Naive thymus-derived CD8-positive, alpha-beta T cell (primary cell): ENCODE measurements at places on chromosomes 2 and 18. TPM values are rescaled to one million over a fixed set of nuclear protein-coding genes. Genes with fewer than 3 reads are reported as not detected.

GRCh38 chr2:71706836-71707235 is 253.5 kb downstream of the DYSF start:
- no peak for DNase-seq

GRCh38 chr2:106983305-106983704 is 97.3 kb upstream of the ST6GAL2 start:
- no peak for DNase-seq

GRCh38 chr2:167478196-167478595 is 589.9 kb downstream of the XIRP2 start:
- no peak for DNase-seq

DNA sequence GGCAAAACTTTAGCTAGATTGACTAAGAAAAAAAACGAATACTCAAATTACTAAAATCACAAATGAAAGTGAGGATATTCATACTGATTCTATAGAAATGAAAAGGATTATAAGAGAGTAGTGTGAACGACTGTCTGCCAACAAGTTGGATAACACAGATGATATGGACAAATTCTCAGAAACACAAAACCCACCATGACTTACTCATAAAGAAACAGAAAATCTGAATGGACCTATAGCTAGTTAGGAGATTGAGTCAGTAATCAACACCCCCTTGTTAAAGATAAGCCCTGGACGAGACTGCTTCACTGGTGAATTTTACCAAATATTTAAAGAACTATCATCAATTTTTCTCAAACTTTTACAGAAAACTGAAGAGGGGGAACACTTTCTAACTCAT is 108.8 kb upstream of the TMEM200C start:
- DNase-seq = no peak

Gene UGT1A6
- not detected for total RNA-seq

Gene PARD6G
- total RNA-seq = 0.25 TPM

Gene MATN3
- not detected for total RNA-seq

- DNase-seq = no peak
These were observed 126.8 kb downstream of the ACOXL start for GRCh38 chr2:110858993-110859701.

DNA sequence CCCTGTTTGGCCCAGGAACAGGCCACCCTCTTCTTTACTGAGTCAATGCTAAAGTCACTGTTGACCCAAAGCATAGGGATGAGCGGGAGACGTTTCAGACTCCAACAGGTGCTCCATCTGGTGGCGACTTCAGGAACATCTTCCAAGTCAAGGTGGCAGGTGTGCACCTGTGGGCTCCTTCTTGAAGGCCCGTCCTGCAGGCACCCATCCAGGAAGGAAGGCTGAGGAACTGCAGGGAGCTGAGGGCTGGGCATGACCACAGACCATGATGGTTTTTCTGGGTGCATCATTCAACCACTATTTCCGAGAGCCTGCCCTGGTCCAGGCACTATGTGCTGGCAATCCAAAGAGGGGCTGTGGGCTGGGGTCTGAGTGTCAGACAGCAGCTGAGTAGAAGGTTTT is 142.8 kb downstream of the NDUFA10 start:
- DNase-seq = peak; percentile 21

- no peak for DNase-seq
These were observed 33.9 kb upstream of the GALNT3 start for GRCh38 chr2:165827921-165828276.

Gene GKN2
- not detected for total RNA-seq

GRCh38 chr18:25109484-25109883 is 242.5 kb downstream of the ZNF521 start:
- no peak for DNase-seq

Gene ZNF512
- 73.5 TPM for total RNA-seq

Gene FMNL2
- 0.78 TPM for total RNA-seq

- DNase-seq = no peak
These were observed 335.6 kb downstream of the EIPR1 start for GRCh38 chr2:3041841-3042600.

- no peak for DNase-seq
These were observed 242.0 kb downstream of the CALCRL start for GRCh38 chr2:187206071-187206470.

Gene GPAT2
- 9.9 TPM for total RNA-seq

GRCh38 chr2:119407430-119408220 is 24.0 kb upstream of the TMEM37 start:
- DNase-seq = no peak

Gene STAT1
- 62.8 TPM for total RNA-seq

DNA sequence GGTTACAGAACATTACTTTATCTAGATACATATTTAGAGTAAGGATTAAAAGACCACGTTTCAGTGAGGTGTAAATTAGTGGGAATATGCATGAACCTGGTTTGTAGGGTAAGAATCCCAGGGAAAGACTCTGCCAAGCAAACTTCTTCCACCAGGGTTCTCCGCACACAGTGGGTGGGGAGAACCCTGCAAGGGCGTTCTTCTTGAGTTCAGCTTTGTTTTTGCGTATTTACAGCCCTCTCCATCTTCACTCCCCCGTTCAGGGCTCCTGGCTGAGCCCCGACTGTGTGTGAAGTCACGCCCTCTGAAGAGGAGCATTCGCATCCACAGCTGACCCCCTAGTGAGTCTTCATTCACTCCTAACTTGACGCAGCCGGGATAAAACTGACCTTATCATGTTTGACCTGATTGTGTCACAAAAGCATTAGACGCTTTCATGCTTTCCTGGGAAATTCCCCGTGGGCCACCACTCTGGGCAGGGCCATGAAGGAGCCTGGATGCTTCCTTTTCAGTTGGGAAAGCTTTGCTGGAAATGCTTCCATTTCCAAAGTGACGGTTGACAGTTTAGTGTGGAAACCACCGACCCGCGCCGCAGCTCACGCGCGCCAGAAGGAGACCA is 1.0 kb downstream of the ALKAL2 start:
- no peak for DNase-seq

DNA sequence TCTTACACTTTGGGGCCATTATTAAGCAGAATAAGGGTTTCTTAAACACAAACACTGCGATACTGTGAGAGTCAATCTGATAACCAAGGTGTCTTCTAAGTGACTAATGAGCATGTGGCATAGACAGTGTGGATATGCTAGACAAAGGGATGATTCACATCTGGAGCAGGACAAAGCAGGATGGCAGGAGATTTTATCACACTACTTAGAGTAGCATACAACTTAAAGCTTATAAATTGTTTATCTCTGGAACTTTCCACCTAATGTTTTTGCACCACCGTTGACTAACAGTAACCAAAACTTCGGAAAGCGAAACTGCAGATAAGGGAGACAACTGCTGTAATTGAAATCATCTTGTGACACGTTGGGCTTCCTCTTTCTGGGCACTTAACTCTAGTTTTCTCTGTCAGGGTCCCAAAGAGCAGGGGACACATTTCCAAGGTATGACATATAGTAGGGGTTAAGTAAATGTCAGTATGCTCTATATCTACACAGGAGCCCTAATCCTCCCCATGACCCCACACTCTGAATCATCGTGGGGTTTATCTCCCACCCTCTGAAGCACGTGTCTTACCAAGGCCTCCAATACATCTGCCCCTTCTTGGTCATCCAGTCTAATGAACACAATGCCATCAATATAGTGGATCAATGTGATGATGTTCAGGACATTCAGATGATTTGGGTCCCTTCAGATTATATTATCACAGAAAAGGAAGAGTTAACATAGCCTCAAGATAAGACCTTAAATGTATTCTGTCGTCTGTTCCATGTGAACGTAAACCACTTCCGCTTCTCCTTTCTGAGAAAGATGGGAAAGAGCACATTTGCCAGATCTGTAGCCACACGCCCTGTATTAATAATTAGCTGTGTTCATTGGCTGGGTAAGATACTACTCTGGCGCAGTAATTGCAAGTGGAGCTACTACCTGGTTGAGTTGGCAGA is 78.7 kb downstream of the FTCDNL1 start:
- no peak for DNase-seq

GRCh38 chr2:111244864-111245263 is 124.2 kb downstream of the BCL2L11 start:
- no peak for DNase-seq

- DNase-seq = no peak
These were observed 8.6 kb upstream of the PCARE start for GRCh38 chr2:29082804-29083495.

GRCh38 chr2:103249462-103249861 is 487.6 kb downstream of the TMEM182 start:
- no peak for DNase-seq

GRCh38 chr18:60018618-60019462 is 119.0 kb downstream of the PMAIP1 start:
- no peak for DNase-seq

- no peak for DNase-seq
These were observed 3.6 kb downstream of the IHH start for GRCh38 chr2:219056896-219057708.

GRCh38 chr2:76120176-76120575 is 409.5 kb upstream of the GCFC2 start:
- DNase-seq = no peak

GRCh38 chr2:120821446-120822160 is 85.9 kb downstream of the GLI2 start:
- DNase-seq = no peak

Gene LBX2
- total RNA-seq = not detected

- no peak for DNase-seq
These were observed 11.2 kb upstream of the LBH start for GRCh38 chr2:30219886-30220875.

Gene C1QL2
- not detected for total RNA-seq

DNA sequence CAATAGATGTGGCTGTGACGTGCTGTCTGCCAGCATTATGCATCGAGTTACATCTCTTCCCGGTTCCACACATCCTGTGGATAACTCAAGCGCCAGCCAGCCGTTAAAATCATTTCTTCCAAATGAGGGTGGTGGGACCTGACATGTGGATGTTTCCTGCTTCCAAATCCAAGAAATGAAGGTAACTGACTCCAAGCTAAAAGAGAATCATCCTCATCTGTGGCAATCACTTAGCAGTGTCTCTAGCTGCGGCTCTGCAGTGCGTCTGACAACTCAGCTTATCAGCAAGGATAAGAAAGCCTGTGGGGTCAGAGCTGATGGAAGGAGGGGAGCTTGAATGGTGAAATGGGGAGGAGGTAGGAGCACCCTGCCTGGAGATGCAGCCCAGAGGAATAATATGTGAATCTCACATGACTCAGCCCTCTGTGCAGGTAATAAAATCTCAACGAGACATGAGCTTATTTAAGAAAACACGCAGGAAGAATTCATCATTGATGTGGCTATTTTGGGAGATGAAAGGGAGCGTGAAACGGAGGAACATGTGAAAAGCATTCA is 382.2 kb upstream of the TRIB2 start:
- DNase-seq = no peak

Gene ZNF532
- total RNA-seq = 7.8 TPM

DNA sequence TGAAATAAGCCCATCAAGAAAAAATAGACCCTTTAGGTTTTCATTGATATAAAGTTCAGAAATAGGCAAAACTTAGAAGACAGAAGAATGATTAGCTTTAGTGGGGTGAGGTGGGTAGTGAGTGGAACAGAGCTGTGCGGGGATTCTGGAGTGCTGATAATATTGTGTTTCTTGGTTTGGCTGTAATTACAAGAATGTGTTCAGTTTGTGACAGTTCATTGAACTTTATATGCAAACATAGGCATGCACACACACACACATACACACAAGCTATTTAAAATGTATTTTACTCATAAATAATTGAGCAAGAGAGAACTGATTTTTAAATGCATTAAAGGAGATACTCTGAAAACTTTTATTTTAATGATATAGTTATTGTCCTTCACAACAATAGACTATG is 17.1 kb downstream of the ARHGAP15 start:
- no peak for DNase-seq
